ENCODE measurements at places on chromosomes 6 and 20. TPM values are rescaled to one million over a fixed set of nuclear protein-coding genes. Genes with fewer than 3 reads are reported as not detected.
A peak's percentile ranks its signal among the peaks of the same experiment; 100 is the strongest.

- no peak for DNase-seq
These were observed 187.9 kb upstream of the ECI2 start for GRCh38 chr6:4323322-4323721.

- no peak for DNase-seq
These were observed 73.9 kb upstream of the SLC22A16 start for GRCh38 chr6:110550353-110550752.

- DNase-seq = peak; percentile 91
These were observed 586.8 kb upstream of the JAG1 start for GRCh38 chr20:11260611-11261010.

- no peak for DNase-seq
These were observed 40.4 kb downstream of the FAM8A1 start for GRCh38 chr6:17640477-17640917.

- no peak for DNase-seq
These were observed 185.2 kb downstream of the ALDH8A1 start for GRCh38 chr6:134764741-134765140.

DNA sequence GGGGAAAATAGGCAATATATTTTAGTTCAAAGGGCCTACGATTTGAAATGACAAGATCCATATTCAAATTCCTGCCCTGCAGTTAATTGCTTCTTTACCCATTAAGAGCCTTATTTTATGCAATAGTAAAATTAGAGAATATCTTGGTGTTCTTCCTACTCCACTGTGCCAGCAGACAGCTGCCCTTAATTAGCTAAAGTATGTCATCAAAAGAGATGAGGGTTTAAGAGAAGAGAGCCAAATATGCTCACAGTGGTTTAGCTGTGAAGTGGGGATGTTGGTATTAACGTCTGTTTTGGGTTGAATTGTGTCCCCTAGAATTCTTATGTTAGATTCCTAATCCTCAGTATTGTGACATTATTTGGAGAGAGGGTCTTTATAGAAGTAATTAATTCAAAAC, 148.1 kb downstream of the MOXD1 start:
- DNase-seq = no peak

- no peak for DNase-seq
These were observed 136.0 kb upstream of the RNF24 start for GRCh38 chr20:4151342-4151741.

DNA sequence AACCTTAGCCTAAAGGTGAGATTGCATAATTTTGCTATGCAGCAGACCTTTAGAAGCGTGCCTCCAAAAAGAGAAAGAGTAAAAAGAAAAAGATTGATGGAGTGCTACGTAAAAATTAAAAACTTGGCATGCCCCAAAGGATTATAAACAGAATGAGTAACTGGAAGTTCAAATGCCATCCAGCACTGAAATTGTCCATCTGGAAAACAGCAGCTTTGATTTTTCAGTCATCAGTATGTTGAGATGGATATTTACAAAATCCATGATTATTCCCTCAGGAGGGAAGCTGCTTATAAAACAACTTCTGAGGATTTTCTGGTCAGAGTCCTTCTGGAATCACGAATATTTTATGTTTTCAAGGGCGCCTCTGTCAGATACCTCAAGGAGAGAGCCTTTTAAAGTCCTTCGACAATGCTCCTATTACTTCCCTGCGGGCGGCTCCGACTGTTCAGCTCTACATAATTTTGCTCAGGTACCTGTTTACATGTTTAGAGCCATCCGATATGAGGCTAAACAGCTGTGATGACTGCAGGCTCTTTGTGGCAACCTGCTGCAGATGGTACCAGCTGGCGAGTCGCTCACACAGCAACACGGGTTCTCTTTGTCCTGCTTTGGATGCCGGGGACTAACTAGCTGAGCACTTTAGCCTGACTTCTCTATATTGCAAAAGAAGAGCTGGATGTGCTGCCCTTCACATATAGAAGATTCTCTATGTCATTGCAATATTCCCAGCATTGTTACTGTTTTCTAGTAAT, 83.3 kb downstream of the RCAN2 start:
- DNase-seq = no peak

CCNC gene
- total RNA-seq = 51.5 TPM

TNNC2 gene
- total RNA-seq = not detected

SEL1L2 gene
- total RNA-seq = not detected

FBXL4 gene
- total RNA-seq = 16.1 TPM

CST1 gene
- not detected for total RNA-seq

Measured in astrocyte (in vitro differentiated cells and primary cell).